Smooth muscle cell of trachea (primary cell): ENCODE measurements at places on chromosomes 13 and 19. TPM values are rescaled to one million over a fixed set of nuclear protein-coding genes. Genes with fewer than 3 reads are reported as not detected.

The ADGRE1 gene
- 0.17 TPM in 1 of 2 replicates, not detected in the other for total RNA-seq

The OVOL3 gene
- not detected in 2 replicates for total RNA-seq

The OR10H4 gene
- not detected in 2 replicates for total RNA-seq

The PCDH8 gene
- not detected in 2 replicates for total RNA-seq

The FXYD7 gene
- not detected in 2 replicates for total RNA-seq

The CLIP3 gene
- total RNA-seq = 19.3 and 30.8 TPM in 2 replicates

The MBD3 gene
- 92.6 and 107 TPM in 2 replicates for total RNA-seq

The ICAM4 gene
- 1.2 and 3.5 TPM in 2 replicates for total RNA-seq

The PINLYP gene
- 2.0 and 8.1 TPM in 2 replicates for total RNA-seq

The KLK15 gene
- total RNA-seq = not detected in 2 replicates

The ADGRE3 gene
- not detected in 2 replicates for total RNA-seq

The FFAR1 gene
- total RNA-seq = not detected in 2 replicates

The FAM216B gene
- total RNA-seq = not detected in 2 replicates

The ZNF155 gene
- 8.6 and 10.9 TPM in 2 replicates for total RNA-seq

The APOC4 gene
- not detected in 2 replicates for total RNA-seq

The CYP2A7 gene
- not detected in 2 replicates for total RNA-seq

The CDC42EP5 gene
- total RNA-seq = 28.1 and 51.9 TPM in 2 replicates

The MBD3L2 gene
- not detected in 2 replicates for total RNA-seq
